ENCODE measurements at places on chromosomes 2 and 18. TPM values are rescaled to one million over a fixed set of nuclear protein-coding genes. Genes with fewer than 3 reads are reported as not detected.

The SERPINB12 gene
- total RNA-seq, result not detected

The ASB18 gene
- total RNA-seq, result 0.39 TPM

The COL5A2 gene
- 387 TPM for total RNA-seq

The ALS2 gene
- 30.9 TPM for total RNA-seq

The MYOM1 gene
- 9.6 TPM for total RNA-seq

The C2orf80 gene
- 6.4 TPM for total RNA-seq
